HT1080 (cell line): ENCODE measurements at places on chromosomes 1 and 21.

- no peak for DNase-seq
Measured at GRCh38 chr21:44093761-44094160, 13.4 kb upstream of the PWP2 start.

GRCh38 chr1:18190598-18190997 lies 83.0 kb downstream of the IGSF21 start:
- no peak for DNase-seq

DNA sequence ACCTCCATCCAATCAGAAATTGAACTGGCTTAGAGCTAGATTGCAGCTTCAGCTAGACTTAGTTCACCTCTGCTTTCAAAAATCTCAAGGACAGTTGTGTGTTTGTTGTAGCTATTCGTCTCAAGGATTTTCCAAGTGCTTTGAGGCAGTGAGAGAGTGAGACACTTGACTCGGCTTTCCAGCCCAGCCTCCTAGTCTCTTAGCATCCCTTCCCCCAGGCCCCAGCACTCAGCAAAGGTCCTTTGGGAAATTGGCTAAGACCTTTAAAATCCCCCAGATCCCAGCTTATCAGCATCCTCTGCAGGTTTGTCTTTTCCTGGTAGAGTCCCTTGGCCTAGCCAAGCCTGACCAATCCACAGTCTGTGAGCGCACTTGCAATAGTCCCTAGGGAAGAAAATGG lies 47.9 kb upstream of the PROX1 start:
- no peak for DNase-seq

DNA sequence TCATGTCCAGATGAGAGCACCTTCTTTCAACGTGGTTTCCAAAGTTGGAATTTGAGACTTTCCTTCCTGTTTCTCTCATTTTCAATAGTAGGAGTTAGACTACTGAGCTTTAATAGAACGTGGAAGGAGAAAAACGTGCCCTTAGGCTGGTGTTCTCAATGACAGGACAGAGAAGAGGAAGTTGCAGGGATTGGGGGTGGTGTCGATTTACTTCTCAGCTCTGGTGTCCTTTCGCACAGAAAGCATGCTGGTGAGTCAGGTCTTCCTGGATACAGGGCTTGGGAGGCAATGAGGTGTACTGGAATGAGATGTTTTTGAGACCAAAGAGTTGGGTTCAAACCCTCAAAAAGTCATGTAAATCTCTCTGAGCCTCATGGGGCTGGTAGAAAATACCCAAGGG lies 67.1 kb downstream of the HIVEP3 start:
- peak; percentile 93 for DNase-seq

DNA sequence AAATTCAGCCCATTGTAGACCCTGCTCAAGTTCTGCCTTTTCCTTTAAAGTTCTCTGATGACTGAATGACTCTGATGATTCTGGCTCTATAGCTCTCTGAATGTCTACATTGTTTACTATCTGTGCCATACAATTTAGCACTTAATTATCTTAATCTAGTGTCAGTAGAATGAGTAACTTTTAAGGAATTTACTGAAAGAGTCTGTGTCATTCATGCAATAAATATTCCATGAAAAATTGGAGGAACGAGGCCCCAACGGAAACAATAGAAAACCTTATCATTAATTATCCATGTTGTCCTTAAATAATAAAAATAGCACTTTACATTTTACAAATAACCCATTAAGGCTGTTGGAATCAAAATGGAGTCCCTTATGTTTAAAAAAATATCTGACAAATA lies 77.8 kb downstream of the SLC44A5 start:
- no peak for DNase-seq

- no peak for DNase-seq
Measured at GRCh38 chr1:5009376-5010065, 355.1 kb downstream of the AJAP1 start.

GRCh38 chr1:68358439-68358838 lies 91.3 kb downstream of the RPE65 start:
- no peak for DNase-seq

- peak; percentile 46 for DNase-seq
Measured at GRCh38 chr1:9101510-9102146, 27.3 kb downstream of the GPR157 start.

- no peak for DNase-seq
Measured at GRCh38 chr1:26268290-26269197, 11.3 kb upstream of the SH3BGRL3 start.

DNA sequence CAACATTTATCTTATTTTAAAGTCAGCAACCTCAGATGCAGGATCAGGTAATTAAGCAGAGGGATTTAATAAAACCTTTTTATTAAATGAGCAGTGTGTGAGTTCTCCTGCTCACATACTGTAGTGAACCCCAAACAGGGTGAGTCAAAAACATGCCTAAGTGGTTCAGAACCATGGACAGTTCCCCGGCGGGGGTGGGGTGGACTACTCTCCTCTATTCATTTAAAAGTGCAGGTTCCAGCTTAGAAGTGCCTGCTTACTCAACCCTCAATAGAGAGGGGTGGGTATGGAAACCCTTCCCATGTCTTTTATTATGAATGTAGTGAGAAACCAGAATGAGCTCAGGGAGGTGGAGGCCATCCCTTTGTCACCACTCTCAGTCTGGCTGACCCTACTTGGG lies 397.9 kb downstream of the HHAT start:
- no peak for DNase-seq
